Fibroblast of skin of left biceps (primary cell): ENCODE measurements at places on chromosomes 1 and 21.

DNA sequence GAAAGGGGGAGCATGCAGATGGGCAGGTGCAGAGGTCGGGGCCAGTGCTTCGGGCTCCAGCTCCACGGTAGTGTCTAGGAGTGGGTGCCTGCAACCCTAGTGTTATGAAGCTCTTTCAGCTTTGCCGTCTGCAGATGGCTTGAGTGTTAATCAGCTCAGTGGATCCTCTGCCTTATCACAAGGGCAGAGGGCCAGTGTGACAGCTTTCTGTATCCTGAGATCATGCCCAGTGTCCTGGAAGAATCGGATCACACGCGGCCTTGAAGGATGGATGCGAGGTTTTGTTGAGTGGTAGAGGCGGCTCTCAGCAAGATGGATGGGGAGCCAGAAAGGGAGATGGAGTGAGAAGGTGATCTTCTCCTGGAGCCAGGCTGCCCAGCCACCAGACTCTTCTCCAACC is 25.5 kb upstream of the C1orf146 start:
- no peak for DNase-seq

- DNase-seq: no peak
Observed at GRCh38 chr1:59108481-59109317, 188.2 kb upstream of the FGGY start.

- no peak for DNase-seq
Observed at GRCh38 chr1:162956922-162957321, 95.9 kb upstream of the CCDC190 start.

- no peak for DNase-seq
Observed at GRCh38 chr1:72281637-72282270, 585 bp downstream of the NEGR1 start.

GRCh38 chr1:86912281-86912900 is 1.5 kb downstream of the SELENOF start:
- no peak for DNase-seq
